NCI-H524 treated with DMSO at 0.1 percent for 48 hours (cell line): ENCODE measurements at places on chromosomes 16 and 17.

DNA sequence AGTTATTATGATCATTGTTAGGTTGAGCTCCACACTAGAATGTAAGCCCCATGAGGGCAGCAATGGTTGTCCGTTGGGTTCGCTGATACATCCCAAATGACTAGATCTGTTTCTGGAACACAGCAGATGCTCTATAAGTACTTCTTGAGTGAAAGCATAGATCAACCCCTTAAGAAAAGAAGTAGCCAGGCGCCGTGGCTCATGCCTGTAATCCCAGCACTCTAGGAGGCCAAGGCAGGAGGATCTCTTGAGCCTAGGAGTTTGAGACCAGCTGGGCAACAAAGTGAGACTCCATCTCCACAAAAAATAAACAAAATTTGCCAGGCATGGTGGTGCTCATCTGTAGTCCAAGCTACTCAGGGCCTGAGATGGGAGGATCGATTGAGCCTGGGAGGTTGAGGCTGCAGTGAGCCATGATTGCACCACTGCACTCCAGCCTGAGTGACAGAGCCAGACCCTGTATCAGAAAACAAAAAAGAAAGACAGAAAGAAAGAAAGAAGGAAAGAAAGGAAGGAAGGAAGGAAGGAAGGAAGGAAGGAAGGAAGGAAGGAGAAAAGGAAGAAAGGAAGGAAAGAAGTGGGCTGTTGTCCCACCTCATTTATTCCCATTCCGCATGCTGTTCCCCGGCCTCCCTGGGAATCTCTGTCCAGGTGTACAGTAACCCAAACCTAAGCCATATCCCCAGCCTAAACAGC is 54.4 kb upstream of the RPL38 start:
- DNase-seq: no peak

DNA sequence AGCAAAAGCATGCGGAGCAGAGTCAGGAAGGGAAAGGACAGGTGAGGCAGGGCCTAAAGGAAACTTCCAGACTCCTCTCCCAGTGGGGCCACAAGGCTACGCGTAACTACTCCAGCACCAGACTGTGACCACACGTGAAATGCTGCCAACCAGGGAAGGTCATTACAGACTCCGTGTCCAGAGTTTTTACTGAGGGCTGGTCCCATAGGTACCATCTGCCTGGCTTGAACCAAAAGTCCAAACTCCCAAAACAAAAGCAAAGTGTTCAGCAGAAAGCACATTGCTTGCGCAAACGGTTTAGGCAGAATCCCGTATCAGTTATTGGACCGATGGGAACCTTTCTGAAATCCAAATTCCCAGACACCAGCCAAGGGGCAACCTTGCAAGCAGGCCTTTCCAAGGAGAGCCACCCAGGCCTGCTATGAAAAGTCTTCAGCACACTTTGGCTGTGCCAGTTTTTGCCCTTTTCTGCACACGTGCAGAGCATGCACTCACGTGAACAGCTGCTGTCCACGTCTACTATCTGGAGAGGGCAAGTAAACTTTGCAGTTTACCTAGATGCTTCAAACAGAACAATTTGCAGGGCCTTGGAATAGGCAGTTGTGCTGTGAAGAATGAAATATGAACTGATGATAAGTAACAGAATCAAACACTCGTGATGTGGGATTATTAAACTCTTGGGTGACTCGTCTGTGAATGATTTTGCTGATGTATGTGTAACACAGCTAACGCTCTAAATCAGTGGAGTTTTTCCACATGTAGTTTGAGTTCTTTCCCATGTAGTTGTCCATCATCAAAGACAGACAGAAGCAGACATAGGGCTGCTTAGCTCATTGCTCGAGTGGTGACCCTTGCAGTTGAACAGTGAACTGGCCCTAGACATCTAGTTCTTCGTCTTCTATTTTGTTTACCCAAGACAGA is 58.1 kb upstream of the CRISPLD2 start:
- DNase-seq: no peak

- no peak for DNase-seq
Measured at GRCh38 chr17:74921769-74922168, 1.3 kb downstream of the USH1G start.

DNA sequence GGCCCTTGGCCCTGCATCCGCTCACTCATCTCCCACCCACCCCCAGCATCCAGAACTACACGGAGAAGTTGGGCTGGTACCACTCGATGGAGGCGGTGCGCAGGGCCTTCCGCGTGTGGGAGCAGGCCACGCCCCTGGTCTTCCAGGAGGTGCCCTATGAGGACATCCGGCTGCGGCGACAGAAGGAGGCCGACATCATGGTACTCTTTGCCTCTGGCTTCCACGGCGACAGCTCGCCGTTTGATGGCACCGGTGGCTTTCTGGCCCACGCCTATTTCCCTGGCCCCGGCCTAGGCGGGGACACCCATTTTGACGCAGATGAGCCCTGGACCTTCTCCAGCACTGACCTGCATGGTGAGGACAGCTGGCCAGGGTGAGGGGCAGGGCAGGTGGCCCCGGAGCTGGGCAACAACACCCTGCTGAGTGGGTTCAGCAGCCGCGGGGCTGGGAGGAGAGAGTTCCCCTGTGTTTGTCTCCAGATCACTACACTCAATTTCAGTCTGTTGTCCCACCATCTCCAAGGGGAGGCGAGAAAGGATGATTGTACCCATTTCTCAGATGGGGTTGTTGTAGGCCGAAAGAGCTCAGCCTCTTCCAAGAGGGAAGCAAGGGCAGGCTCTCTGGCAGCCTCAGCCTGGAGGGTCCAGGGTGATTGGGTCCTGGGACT is 14.4 kb downstream of the MMP15 start:
- DNase-seq: no peak

GRCh38 chr16:81243942-81244341 is 5.5 kb downstream of the BCO1 start:
- no peak for DNase-seq

DNA sequence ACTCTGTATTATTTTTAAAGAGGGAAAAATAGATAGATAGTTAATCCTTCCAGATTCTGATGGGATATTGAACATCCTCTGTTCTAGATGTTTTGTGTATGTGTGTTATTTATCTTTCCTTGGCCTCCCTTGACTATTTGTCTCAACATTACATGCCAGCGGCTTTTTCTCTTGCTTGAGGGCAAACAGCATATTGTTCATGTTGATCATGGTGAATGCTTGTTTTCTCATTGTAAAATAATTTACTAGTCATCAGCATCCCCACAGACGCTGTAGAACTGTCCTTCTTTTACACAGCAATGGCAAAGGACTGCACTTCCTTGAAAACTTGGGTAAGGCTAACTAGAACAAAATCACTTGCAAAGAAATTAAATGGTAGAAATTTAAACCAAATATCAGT is 1376.4 kb upstream of the GOT2 start:
- DNase-seq: no peak

DNA sequence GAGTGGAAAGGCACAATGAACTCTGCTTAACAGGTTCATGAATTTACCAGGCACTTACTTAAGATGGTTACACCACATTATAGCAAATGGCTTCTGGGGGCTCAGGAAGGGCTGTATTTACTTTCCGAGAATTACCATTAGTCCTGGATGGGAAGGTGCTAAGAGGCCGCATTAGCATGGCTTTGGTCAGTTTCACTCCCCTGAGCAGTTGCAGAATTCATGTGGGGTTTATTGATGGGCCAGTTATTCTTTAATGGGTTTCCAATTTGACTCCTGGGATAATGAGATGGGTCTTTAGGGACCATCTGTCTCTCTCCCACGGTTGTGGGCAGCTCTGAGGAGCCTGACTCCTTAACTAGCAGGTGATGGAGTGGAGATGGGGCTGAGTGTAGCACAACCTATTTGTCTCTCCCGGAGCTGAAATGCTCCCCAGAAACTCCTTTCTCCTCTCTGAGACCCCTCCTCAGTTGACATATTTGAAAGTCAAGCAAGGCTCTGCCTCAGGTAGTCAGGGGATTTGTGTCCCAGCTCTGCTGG is 652.5 kb downstream of the HS3ST4 start:
- no peak for DNase-seq

- peak; percentile 17 for DNase-seq
Measured at GRCh38 chr16:678858-679813, 1.1 kb upstream of the STUB1 start.

- no peak for DNase-seq
Measured at GRCh38 chr16:11138769-11139325, 117.2 kb downstream of the SOCS1 start.

DNA sequence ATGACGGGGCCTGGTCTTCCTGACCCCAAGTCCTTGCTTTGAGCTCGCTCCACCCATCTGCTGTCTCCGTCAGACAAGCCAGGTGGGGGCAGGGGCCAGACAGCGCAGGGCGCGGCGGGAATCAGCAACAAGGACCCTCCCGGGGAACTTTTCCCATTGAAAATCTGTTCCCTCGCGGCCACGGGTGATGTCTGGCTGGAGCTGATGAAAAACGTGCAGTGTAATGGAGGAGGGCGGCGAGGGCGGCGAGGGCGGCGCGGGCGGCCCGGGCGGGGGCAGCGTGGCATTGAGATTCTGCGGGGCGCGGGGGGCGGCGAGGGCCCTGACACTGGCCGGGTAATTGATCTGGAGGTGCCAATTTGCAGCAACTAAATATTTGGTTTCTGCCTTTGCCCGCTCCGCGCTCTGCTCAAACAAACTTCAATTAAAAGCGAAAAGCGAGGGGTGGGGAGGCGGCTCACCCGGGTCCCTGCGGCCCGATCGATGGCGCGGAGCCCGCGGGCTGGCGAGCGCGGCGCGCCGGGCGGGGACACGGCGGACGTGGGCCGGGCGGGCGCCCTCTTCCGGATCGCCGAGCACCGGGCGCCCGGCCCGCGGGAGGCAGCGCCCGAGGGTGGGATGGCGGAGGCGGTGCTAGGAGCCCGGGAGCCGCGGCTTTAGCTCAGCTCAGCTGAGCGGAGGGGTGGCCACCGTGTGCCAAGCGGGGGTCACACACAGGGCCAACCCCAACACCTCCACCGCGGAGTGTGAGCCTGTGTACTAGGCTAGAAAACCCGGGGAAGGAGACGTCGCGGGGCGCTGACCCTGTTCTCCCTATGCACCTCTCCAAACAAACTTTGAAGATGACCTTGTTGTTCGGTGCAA is 32.4 kb downstream of the DCAKD start:
- no peak for DNase-seq

- no peak for DNase-seq
Measured at GRCh38 chr16:57388359-57389086, 16.0 kb upstream of the CCL17 start.

DNA sequence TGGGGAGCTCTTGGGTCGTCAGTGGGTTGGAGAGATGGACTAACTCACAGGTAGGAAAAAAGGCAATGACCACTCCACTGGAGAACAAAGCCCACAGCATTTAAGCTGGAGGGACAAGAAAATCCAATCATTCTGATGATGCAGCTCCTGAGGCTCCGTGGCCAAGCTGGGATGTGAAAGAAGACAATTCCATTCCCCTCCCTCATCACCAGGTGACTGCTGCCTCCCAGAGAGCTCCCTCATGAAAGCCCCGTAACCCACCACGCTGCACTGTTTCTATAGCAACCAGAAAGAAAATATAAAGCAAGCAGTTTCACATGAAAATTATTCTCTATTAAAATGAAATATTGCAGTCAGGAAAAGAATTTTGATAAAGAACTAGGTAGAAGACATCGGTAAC is 15.2 kb downstream of the ANKRD11 start:
- DNase-seq: no peak

DNA sequence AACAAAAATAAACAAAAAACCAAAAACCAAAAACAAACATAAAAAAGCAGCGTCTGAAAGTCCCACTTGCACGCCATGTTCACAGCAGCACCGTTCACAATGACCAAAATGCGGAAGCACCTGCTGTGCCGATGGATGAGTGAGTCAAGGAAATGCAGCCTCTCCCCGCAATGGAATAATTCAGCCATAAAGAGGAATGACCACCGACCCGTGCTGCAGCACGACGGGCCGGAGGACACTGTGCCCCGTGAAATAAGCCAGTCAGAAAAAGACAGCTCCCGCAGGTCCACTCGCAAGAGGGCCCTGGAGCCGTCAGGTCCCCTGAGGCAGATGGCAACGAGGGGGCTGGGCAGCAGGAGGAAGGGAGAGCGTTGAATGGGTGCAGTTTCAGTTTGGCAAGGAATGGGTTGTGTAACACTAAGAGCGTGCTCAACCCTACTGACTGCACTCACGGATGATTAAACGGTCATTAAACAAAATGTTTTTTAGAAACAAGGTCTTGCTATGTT is 5.1 kb downstream of the CLCN7 start:
- DNase-seq: no peak

DNA sequence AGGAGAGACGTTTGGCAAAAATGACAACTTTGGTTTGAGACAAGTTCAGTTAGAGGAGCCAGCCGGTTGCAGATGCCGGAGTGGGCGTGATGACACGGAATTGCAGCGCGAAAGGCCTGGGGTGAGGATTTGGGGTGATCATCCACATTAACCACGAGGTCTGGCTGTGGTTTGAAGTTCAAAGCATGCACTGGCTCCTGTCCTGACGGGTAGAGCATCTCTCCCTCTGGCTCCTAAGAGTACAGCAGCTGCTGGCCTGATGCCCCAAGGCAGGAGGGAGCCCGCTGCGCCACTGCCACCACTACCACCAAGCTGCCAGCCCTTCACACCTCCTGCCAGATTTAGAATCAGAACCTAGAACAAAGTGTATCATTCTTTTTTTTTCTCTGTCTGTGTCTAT is 3.7 kb downstream of the RHBDL3 start:
- DNase-seq: no peak

- no peak for DNase-seq
Measured at GRCh38 chr17:76048025-76048605, 21.0 kb upstream of the EVPL start.

DNA sequence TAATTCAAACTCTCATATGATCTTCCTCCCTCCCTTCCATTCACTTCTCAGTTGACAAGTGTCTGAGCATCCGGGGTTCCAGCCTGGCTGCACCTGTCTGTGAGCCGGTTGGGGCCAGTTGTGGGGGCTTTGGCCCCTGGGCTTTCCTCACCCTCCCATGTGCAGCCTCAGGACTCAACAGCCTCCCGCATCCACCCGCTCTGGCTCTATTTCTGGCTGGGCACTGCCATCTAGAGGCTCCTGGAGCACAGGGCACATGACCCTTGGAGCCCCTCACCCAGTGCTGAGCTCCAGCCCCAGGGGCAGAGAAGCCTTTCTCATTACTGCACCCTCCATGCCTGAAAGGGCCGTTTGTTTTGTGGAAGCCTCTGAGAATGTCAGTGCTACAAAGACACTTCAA is 43.3 kb downstream of the HAPSTR1 start:
- DNase-seq: no peak

DNA sequence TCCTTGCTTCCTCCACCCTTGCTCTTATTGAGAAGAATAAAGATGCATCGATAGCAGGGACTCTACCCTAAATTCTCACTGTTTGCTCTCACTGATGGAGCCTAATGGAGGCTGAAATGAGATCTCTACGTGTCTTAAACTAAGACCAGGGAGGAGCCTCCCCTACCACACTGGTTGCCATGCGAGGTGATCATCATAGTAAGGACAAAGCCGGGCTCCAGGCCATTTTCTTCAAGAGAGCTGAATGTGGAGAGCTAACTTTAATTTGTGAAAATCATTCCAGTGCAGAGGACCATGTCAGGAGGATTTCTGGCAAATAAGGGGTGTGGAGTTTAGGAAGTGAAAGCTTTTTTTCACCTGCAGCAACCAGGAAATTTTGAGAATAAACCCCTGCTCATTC is 5.6 kb downstream of the CDH11 start:
- DNase-seq: no peak
